ENCODE measurements at places on chromosomes 1 and 21.

GRCh38 chr1:36321119-36321951, 2.1 kb downstream of the EVA1B start:
- no peak for DNase-seq

GRCh38 chr1:25501235-25502058, 42.0 kb upstream of the LDLRAP1 start:
- no peak for DNase-seq

DNA sequence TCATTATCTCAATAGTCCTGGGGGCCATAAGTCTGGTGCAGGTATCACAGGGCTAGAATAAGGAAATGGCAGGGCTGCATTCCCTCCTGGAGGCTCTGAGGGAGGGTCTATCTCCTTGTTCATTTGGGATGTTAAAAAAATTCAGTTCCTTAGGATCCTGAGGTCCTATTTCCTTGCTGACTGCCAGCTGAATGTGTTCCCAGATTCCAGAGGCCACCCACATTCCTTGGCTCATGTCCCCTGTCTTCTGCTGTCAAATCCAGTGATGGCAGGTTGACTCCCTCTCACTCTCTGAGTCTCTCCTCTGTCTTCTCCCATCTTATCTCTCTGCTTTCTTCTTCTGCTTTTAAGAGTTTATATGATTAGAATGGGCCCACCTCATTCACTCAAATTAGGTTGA, 400.6 kb downstream of the PTPRU start:
- DNase-seq = no peak

GRCh38 chr1:212432272-212432660, 454 bp upstream of the NENF start:
- DNase-seq = no peak

DNA sequence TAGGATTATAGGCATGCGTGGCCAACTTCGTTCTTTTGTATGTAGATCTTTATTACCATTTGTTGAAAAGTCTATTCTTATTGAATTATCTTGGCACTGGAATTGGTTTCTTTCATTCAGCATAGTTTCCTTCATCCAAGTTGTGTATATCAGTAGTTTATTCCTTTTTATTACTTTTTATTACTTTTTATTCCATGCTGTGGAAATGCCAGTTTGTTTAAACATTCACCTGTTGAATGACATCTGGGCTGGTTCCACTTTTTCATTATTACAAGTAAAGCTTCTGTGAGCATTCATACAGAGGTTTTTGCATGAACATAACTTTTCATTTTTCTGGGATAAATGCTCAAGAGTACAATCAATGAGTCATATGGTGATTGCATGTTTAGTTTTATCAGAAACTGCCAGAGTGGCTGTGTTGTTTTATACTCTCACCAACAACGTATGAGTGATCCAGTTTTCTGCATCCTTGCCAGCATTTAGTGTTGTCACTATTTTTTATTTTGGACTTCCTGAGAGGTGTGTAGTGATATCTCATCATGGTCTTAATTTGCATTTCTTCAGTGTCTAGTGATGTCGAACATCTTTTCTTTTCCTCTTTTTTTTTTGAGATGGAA, 28.6 kb downstream of the PTPRU start:
- no peak for DNase-seq

DNA sequence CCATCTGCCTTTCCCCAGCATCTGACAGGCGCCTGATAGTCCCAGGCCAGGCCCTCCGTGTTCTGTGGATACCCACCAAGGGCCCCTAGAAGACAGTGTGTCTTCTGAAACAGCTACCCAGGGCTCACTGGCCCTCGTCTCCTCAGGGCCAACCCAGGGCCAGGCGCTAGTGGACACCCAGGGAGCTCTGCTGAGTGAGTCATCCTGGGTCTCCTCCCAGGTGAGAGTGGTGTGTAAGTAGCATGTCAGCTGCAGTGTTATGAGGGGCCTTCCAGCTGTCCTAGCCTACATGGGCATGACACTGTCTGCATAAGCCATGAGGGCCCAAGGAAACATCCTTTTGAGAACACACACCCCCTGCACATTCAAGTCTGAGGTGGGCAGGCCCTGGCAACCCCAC, 36.7 kb downstream of the CHD5 start:
- no peak for DNase-seq

DNA sequence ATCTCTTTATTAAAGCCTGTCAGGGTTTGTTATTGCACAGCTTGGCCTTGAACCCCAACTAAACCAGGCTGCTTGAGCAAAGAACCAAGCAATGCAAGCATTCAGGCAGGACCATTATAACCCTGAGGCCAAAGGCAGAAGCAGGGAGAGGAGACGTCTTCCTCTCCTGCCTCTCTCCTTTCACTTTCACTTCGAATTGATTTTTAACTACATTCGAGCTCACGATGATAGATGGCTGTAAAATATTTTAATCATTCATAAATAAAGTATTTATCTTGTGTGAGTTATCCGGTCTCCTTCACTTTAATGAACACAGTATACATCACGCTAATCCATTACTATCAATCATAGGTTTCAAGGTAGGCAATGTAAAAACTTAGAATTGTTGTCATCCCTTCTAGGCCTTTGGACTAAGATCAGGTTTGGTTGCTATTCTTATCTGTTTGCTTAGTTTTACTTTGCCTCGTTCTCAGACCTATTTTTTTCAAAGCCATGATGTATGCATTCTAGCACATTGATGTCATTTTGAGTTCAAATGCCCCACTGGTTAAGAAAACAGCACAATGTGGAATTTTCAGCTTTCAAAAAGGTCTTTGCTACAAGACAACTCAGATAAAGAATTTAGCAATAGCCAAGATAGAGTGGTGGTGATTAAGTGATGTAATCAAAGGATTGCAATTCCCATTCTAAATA, 480.2 kb upstream of the RUNX1 start:
- no peak for DNase-seq

Data from epithelial cell of proximal tubule (primary cell).